Melanocyte of skin (primary cell): ENCODE measurements at places on chromosomes 7 and 10. TPM values are rescaled to one million over a fixed set of nuclear protein-coding genes. Genes with fewer than 3 reads are reported as not detected.

Gene SPAG6
- total RNA-seq: under 0.01 TPM in 1 of 2 replicates, not detected in the other

Gene BTBD16
- total RNA-seq: not detected in 2 replicates

Gene PIK3AP1
- total RNA-seq: under 0.01 TPM in 2 replicates

Gene KCNH2
- not detected in 2 replicates for total RNA-seq

Gene KCNMA1
- 0.34 and 2.2 TPM in 2 replicates for total RNA-seq

Gene OR2A42
- 0.36 TPM in 1 of 2 replicates, not detected in the other for total RNA-seq

Gene CNTNAP2
- total RNA-seq: not detected in 2 replicates

Gene FAM237B
- total RNA-seq: not detected in 2 replicates
